CD4-positive, alpha-beta T cell treated with Interleukin-15 for 4 hours (primary cell): ENCODE measurements at places on chromosomes 6 and 20.
A peak's percentile ranks its signal among the peaks of the same experiment; 100 is the strongest.

DNA sequence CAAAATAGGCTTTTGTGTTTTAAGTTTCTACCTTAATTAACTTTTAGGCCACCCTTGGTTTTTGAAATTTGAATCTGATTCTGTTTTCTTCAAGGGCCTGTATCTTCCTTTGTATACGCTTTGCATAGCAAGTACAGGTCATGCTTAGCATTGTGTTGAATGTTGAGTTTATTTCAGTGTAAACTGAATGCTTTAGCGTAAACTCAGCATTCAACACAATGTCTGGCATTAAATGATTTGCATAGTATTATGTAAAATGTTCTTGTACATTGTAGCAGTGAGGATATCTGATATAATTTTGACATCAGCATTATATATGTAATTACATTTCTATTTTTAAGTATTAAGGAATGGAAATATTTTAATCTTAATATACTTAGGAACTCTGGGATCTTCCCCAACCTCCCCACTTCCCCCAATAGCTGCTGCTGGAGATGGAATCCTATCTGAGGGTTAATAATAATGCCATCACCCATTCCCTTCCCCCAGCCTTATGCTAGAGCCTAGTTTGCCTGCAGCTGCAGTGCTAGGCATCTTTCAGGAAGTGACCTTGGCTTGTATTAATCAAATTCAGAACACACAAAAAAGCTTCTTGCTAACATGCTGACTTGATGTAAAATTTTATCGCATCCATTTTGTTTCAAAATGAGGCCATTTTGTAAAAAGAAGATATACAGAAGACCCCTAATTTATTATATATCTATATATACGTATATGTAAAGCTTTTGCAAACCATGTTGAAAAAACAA lies 73.1 kb downstream of the NCOA3 start:
- DNase-seq, result peak; percentile 7

DNA sequence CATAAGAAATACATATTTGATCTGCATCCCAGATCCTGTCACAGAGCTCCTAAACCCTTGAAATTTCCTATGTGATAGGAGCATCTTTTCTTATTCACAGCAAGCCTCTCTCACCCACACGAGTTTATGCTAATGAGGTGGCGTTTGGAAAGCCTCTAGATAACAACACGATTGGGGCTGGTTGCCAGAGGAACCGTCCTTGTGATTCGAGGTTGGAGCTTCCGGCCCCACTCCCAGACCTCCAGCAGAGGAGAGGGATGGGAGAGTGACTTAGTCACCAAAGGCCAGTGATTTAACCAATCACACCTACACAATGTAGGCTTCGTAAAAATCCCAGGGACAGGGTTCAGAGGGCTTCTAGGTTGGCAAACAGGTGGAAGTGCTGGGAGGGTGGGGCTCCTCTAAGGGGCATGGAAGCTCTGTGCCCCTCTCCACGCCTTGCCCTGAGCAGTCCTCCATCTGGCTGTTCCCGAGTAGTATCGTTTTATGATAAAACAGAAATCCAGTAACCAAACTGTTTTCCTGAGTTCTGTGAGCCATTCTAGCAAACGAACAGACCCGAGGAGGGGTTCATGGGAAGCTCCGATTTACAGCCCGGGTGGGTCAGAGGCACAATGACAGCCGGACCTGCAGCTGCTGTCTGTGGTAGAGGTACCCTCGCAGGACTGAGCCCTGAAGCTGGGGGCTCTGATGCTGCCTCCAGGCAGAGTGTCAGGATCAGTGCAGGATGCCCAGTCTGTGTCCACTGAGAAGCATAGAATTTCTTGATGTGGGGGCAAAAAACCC lies 238.1 kb upstream of the ARID1B start:
- no peak for DNase-seq

DNA sequence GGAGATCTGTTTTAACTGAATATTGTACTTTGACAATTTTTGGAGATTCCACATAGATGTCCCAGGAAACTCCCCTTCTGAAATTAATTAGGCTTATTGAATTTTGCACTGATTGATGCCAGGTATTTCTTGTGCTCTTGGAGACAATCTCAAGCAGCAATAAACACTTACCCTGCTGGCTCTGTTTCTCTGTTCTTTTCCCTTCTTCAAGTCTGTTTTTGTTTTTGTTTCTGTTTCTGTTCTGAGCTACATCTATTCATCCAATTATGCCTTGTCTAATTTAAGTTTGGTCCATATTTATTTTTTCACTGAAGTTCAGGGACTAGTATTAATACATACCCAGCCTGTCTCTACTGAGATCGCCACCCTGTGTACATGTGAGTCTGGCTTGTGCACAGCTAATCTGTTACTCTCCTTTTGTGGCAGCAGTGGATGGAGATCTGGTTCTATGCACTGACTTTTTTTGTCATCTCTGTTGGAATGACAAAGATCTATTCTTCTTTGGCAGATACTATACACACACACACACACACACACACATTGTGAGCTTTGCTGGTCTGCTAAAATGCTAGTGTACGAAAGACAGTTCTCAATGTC lies 51.9 kb downstream of the IL22RA2 start:
- no peak for DNase-seq

DNA sequence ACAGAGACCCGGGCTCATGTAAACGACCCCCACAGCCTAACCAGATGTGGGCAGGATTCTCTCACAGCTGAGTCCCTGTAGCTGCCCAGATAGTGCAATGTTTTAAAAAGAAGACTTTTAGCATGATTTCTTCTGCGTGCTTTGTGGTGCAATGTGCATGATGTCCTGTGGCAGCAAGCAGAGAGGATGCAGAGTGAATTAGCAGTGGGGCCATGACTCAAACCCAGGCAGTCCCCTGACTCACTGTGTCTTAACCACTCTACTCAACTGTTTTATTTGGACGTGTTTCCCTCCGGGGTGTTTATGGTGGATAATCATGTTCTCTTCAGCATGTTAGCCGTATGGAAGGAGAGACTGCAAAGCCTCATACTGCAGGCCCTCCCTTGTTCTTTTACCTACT lies 247.9 kb downstream of the SLC24A3 start:
- DNase-seq, result no peak

DNA sequence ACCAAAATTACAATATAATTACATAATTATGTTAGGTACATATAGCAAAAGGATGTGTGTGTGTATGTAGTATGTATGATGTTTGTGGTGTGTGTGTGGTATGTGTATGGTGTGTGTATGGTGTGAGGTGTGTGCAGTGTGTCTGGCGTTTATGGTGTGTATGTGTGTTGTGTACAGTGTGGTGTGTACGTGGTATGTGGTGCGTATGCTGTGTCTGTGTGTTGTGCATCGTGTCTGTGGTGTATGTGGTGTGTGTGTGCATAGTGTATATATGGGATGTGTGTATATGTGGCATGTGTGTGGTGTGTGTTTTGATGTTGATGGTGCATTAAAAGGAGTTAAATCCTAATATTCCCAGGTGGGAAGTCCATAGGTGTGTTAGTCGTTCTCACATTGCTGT lies 62.8 kb downstream of the PLG start:
- no peak for DNase-seq

DNA sequence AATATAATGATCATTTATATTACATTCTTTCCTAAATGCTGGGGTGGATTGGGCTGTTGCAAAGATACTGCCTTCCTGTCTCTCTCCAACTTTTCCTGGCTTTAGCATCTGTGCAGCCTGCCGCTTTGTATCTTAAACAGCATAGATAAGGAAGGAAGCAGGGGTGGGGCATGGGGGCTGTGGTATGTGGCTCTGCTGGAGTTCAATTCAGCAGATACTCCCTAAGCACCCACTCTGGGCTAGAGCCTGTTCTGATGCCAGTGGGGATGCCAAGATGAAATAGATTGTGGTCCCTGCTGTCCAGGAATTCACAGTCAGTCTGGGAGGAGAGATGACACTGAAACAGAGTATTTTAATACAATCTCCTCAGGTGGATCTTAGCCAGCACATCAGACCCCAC lies 56.8 kb downstream of the EIF2S2 start:
- no peak for DNase-seq

GRCh38 chr6:36073587-36073986 lies 46.0 kb downstream of the MAPK14 start:
- no peak for DNase-seq

DNA sequence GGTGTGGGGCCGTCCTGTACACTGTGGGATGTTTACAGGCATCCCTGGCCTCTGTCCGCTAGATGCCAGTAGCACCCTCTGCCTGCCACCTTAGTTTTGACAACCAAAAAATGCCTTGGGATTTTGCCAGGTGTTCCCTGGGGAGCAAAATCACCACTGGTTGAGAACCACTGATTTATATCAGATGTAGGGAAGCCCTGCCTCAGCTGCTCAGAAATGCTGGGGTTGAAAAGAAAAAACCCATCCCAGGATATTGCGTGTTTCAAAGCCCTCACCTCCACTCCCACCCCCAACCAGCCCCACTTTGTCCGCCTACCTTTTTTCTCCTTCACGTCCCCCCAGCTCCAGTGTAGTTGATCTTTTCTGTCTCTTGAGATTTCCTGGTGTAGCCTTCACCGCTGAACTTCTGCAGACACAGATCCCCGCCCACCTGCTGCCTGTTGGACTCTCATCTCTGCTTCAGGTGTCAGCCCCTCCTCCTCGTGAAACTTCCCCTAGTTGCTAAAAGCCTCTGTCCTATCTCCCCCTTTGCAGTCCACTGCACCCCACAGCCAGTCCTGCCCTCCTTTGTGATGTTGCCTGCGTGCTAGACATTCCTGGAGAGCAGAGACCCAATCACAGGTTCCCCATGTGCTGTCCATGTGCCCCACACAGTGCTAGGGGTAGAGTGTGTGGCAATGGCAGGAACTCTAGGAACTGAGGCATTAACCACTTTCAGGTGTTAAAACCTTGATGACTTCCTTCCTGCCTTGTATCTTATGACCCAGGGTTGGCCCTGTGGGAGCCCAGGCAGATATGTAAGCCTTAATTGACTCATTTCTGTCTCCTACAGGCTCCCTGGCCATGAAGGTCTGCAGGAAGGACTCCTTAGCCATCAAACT lies 98.9 kb downstream of the TBC1D7 start:
- peak; percentile 10 for DNase-seq

DNA sequence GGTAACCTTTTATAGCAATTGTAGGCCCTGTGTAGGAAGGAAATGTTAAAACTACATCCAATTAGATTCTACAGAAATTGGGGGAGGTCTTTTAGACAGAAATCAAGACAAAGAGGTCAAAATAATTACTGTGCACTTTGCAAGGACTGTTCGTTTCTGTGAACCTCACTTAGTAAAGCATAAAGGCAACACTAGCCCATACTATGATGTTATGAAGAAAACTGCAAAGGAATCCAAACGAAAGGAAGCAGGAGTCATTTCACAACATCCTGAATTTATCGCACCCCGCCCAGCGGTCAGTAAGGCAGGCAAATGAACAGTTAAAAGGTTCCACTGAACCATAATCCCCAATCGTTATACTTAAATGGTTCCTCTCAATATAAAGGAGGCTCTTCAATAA lies 429.5 kb upstream of the ARID1B start:
- no peak for DNase-seq

- no peak for DNase-seq
Measured at GRCh38 chr6:34129753-34130152, 16.1 kb downstream of the GRM4 start.

- DNase-seq, result peak; percentile 25
Measured at GRCh38 chr6:328136-328670, 35.9 kb downstream of the DUSP22 start.

DNA sequence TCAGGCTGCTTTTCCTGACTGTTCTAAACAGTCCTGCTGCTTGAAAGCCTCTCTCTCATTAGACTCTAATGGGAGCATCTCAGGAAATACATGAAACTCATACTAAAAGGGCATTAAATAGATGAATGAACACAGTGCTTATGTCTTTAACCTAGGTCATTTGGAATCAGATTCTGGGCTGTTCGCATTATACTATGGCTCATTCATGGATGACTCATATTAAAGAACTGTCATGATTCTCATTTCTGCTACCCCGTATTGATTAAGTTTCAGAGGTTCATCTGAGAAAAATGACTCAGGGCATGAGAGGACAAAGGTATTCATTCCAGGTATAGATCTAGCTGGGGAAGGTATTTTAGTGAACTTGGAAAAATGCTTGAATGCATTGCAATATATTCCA lies 335.5 kb downstream of the GJA1 start:
- DNase-seq, result no peak

DNA sequence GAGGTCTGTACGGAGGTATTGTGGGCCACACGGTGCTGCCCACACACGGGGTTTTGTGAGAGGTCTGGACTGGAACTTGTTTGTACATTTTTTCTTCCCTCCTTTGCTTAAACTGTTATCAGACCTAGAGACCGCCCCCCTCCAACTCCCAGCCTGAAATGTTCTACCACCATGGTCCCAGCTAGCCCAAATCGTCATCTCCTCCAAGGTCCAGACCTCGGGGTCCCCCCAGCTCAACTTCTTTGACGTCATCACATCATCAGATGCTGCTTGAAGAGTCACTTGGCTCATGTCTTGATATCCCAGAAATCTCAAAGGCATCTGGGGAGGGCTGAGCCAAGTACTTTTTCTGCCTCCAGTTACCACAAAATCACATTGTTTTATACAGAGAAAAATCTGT lies 2.8 kb upstream of the CCDC170 start:
- no peak for DNase-seq

DNA sequence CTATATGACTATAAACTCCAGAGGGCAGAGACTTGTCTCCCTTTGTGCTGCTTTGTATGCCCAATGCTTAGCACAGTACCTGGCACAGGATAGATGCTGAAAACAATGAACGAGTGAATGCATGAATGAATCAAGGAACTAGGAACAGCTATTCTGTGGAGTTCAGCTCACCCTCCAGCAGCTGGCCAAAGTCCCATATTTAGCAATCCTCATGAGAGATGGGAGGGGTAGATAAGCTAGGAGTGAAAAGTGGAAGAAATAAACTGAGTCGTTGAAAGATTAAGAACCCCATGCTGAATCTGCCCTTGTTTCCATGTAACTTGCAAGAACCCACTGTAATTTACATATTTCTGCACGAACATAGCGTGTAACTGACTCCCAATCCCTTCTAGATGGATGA lies 106.5 kb downstream of the MAFB start:
- no peak for DNase-seq

GRCh38 chr6:168746013-168746412 lies 305.0 kb downstream of the SMOC2 start:
- no peak for DNase-seq

DNA sequence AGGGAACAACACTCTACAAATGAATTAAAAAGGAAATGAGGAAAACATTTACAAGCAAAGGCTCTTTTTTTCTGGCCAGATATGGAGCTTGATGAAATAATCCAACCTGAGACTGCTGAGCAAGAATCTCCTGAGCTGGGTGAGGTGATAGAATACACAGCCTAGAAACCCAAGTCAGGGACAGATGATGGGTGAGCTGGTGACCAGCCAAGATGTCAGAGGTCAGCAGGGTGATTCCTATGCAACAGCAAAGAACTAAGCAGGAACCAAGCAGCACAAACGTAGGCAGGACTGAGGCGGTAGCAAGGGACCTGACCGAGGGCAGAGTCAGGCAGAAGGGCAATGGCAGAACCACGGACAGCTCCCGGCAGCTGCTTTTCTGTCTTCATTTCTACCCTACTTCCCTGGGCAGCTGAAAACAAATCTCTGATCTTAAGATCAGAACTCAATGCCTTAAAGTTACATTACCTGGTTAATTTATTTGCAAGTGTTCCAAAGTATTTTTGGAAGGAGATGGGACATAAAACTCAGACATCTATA lies 75.1 kb downstream of the CDC40 start:
- DNase-seq, result no peak

DNA sequence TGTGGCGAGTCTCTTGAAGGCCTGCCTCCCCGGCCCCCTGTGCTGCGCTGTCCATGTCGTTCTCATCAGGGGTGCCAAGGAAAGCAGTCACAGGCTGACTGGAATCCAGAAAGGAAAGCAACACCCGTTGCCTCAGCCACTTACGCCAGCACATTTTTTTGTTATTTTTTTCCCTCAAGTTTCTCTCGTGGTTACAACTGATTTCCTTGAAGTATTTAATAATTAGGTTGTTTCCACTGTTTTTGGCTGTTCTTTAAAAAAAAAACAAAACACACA lies 17.9 kb upstream of the SLC22A1 start:
- no peak for DNase-seq
